ENCODE measurements at places on chromosomes 3 and 15.

DNA sequence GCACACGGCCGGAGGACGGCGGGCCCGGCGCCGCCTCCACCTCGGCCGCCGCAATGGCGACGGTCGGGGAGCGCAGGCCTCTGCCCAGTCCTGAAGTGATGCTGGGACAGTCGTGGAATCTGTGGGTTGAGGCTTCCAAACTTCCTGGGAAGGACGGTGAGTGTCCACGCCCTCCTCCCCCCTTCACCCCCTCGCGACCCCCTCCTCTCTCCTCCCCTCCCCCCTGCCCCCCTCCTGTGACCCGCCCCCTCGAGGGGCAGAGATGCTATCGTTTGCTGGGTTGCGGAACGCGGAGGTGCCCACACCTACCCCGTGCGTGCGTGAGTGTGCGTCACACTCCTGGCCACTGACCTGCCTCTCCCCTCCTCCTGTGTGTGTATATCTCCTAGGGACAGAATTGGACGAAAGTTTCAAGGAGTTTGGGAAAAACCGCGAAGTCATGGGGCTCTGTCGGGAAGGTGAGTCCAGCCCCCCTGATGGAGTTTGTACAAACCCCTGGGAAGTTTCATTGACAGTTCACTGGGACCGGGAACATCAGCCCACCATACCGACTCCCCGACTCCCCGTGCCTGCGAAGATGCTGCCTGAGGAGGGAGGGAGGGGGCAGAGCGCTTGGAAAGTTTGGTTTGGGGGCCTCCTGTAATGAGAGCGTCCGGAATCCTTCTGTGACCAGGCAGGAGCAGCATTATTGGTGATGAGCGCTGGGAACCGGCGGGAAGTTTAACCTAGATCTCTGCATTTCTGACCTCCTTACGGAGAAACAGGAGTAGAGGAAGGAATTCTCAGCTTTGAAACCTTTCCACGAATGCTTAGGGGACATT is 795 bp upstream of the SCAANT1 start:
- DNase-seq, result no peak

DNA sequence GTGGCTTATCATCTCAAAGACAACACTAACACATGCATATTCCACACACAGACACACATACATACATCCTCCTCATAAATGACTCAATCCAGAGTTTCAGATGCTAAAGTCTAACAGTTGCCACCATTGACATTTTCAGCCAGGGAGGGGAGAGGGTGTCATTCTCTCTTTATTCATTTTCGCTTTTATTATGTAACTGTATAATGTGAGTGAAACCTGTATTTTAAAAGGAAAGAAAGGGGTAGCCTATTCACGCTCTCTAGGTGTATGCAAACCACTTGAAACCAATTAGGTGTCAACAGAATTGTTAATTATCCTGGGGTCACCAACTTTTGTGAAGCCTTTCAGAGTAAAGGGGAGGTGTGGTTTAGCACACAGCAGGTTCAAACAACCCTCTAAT is 1282.9 kb downstream of the ROBO2 start:
- no peak for DNase-seq

GRCh38 chr3:189353988-189354889 is 182.5 kb downstream of the TPRG1 start:
- DNase-seq, result no peak

- no peak for DNase-seq
These were observed 26.6 kb upstream of the PLXNA1 start for GRCh38 chr3:126956361-126956760.

GRCh38 chr3:36095238-36095637 is 285.1 kb upstream of the STAC start:
- DNase-seq, result no peak

DNA sequence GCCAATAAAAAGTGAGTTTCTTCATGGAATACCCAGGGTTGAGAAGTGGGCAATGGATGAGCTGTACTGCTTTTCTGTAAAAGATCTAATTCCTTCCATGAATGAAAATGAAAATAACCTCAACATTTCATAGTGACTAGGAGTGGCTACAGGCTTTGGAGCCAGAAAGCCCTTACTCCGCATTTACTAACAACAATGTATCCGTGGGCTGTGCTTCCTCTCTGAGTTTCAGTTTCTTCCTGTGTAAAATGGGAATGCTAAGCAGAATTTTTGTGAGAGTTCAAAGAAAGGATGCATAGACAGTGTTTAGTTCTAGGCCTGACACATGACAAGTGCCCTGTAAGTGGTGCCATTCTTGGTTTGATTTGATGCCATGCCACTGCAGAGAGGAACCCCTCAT is 47.5 kb upstream of the TM4SF1 start:
- no peak for DNase-seq

- DNase-seq, result no peak
These were observed 9.1 kb upstream of the ARHGEF3 start for GRCh38 chr3:56810577-56811545.

GRCh38 chr15:91099616-91099994 is 452 bp upstream of the SV2B start:
- no peak for DNase-seq

DNA sequence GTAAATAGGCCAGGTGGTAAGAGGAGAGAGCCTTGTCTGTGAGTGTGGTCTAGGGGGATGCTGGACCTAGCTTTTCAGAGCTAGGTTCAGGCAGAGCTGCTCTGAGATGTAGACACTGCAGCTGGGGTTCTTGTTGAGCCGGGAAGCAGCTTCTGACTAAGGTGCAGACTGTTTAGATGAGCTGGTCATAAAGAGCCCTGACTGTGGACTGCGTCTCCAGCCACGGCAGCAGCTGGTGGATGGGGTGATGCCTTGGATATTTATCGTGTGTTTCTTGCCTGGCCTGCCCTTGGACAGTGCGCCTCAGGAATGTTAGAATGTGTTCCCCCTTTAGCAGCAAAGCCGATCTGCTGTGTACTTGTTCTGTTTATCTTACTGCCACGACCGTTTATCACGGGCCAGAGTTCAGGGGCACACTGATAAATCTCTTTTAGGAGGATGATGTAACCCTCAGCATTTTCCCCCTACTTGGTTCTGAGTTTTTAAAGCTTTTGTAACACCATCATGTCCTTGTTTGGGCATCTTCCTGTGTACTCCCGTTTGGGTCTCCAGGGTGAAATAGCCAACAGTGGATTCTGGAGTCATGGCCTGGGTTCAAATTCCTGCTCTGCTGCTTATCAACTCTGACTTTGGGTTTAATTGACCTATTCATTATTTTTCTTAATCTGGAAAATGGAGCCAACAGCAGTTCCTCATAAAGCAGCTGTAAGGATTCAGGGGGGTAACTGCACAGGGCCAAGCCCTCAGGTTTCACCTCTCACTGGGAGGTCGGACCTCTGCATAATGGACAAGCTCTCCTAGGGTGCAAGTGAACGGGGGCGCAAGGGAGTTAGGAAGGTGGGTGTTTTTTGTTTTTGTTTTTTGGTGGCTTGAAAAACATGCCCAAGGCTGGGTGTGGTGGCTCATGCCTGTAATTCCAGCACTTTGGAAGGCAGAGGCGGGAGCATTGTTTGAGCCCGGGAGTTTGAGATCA is 51.4 kb downstream of the FLNB start:
- no peak for DNase-seq

- no peak for DNase-seq
These were observed 33.9 kb downstream of the MYO5C start for GRCh38 chr15:52261498-52262242.

- no peak for DNase-seq
These were observed 54.9 kb downstream of the KIF9 start for GRCh38 chr3:47227678-47228077.

- DNase-seq, result no peak
These were observed 478.3 kb upstream of the PPP2R3A start for GRCh38 chr3:135487261-135487660.

- no peak for DNase-seq
These were observed 3.7 kb upstream of the SLCO2A1 start for GRCh38 chr3:134033315-134033996.

GRCh38 chr15:36053746-36054145 is 507.8 kb upstream of the DPH6 start:
- no peak for DNase-seq

DNA sequence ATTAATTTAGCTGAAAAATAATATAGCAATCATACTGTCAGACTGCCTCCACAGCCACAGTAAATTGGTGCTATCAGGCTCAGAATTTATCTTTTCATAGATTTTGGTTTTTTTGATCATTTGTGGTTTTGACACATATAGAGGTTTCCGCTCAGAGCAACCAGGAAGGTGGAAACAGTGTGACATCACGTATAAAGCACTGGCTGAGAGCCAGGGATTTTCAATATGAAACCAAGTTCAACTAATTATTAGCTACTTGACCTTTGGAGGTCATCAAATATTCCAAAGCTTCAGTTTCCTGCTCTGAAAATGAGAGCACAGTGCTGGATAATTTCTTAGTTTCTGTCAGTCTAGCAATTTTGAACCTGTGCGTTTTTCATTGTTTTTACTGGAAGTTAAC is 433.8 kb upstream of the SUCLG2 start:
- no peak for DNase-seq

- DNase-seq, result no peak
These were observed 127.2 kb downstream of the NFKBIZ start for GRCh38 chr3:101976473-101976872.

- no peak for DNase-seq
These were observed 1.5 kb downstream of the RAB7A start for GRCh38 chr3:128727485-128727884.

- DNase-seq, result no peak
These were observed 53.5 kb upstream of the CCDC54 start for GRCh38 chr3:107323723-107324122.

GRCh38 chr15:75924576-75924975 is 20.9 kb downstream of the FBXO22 start:
- DNase-seq, result no peak

- no peak for DNase-seq
These were observed 4.0 kb upstream of the KLF15 start for GRCh38 chr3:126361211-126361610.

DNA sequence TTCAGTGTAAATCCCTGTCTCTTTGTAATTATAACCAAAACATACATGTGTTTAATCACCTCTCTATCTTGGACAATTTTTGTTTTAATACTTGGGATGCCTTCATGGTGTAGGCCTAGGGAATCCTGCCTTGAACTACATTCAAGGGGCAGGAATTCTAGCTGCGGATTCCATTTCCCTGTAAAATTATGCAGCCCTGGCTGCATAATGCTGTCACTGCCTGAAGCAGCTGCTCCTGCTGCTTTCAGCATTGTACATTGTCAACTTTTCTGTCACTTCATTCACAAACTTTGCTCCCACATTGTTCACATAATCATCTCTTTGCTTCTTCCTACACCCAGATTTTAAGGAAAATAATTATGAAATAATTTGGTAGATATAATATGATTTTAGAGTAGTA is 638.7 kb downstream of the RBMS3 start:
- DNase-seq, result no peak

- DNase-seq, result no peak
These were observed 28.6 kb downstream of the RLBP1 start for GRCh38 chr15:89192766-89193165.

DNA sequence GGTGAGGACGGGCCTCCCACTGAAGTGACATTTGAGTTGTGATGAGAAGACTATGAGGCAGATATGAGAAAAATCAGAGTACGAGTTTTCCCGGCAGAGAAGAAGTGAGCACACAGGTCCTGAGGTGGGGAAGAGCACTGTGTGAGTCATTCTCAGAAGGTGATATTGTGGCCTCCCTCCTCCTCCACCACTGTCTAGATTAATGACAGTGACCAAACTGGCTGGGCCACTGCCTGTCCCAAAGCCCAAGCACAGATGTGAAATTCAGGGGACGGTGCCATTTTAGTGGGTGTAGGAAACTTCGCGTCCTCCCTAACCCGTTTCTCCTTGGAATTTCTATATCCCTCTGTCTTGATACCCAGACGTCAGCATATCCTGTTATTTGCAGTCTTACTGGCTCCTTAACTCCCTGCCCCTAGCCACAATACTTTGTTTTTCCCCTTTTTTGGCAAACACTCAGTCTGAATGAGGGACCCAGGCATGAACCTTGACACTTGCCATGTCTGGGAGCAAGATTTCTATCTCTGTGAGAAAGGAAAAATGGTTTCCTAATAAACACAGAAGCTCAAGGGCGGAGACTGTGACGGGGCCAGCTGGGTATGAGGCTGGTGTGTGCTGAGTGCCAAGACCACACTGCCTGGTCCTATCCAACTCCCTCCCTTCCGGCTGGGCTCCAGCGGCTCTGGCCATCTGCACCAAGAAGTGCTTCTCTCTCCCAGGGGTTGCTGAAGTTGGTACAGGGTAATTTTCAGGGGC is 15.2 kb downstream of the PRICKLE2 start:
- DNase-seq, result no peak

DNA sequence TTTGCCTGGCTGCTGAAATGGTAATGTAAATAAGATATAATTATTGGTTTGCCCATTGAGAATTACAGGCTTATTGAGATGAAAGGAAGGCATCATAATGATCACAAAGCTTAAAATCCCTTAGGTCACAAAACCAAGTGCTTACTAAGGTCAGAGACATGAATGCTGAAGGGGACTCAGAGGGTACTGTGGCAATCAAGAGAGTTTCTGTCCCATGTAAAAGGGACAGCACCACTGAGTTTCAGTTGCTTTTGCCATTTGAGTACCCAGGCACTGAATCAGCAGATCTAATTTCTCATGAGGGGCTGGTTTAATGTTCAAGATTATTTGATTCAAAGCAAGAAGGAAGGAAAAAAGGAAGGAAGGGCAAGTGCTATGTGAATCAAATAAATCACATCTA is 127.0 kb downstream of the PLOD2 start:
- no peak for DNase-seq

GRCh38 chr3:195697582-195698324 is 23.0 kb upstream of the MUC20 start:
- DNase-seq, result no peak

- no peak for DNase-seq
These were observed 33.0 kb downstream of the BLM start for GRCh38 chr15:90750186-90750585.

- no peak for DNase-seq
These were observed 12.5 kb downstream of the SH2D7 start for GRCh38 chr15:78104566-78105475.

DNA sequence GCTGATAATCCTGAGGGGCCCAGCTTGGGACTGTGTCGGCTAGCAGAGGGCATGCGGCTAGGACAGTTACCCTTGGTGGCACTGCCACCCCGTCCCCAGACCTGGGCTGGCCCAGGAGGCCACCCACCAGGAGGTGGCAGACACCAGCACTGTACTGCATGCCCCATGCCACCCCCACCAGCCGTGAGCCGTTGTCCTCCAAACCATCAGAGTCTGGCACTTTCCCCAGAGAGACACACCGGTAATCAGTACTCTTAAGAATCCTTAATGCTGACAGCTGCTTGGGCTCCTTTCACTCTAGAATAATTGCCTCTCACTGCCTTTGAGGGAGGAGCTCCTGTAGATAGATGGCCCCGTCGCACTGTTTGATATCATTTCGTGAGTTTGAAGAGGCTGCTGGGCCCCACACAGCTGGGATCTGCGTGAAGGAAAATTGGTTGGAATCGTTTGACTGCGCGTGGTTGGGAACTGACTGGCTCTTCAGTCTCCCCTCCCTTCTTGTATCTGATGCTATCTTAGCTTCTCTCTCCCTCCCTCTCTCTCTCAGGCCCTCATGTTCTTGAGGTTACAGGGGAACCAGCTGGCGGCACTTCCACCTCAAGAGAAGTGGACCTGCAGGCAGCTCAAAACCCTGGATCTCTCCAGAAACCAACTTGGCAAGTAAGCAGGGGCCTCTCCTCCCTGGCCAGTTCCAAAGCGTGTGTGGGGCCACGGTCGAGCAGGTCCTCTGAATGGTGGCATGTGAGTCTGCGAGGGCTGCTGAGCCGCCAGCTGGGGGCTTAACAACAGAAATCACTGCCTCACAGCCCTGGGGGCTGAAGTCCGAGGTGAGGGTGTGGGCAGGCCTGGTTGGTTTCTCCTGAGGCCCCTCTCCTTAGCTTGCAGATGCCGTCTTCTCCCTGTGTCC is 94.9 kb downstream of the LRRK1 start:
- DNase-seq, result no peak

- DNase-seq, result no peak
These were observed 81.1 kb upstream of the MFGE8 start for GRCh38 chr15:88994286-88994685.
